AG08396 (cell line): ENCODE measurements at places on chromosomes 13 and 19.

GRCh38 chr19:344625-345319 lies at the start of gene MIER2:
TSS of gene MIER2 (minus strand) at chr19:344796. CDS start at chr19:344782, 14 bp downstream.
- DNase-seq: peak; percentile 99

GRCh38 chr19:18610556-18611326 lies 1.9 kb upstream of the TMEM59L start:
- no peak for DNase-seq

DNA sequence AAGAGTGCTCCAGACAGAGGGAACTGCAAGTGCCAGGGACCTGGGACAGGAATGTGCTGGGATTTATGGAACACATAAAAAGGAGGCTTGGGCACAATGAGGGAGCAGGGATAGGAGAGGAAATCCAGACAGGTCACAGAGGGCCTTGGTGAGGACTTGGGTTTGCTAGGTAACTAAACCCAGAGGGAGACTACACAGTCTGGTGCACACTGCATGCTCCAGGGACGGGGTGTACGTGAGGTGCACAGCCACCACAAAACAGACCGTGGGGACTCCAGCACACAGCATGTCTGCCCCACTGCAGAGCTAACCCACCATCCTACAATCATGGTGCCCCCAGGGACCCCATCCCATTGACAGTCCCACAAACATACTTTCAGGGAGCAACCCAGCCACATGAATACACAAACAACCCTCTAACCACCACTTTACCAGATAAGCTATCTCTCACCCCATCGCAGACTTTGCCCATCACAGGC lies 5.5 kb upstream of the ZFP36 start:
- no peak for DNase-seq

DNA sequence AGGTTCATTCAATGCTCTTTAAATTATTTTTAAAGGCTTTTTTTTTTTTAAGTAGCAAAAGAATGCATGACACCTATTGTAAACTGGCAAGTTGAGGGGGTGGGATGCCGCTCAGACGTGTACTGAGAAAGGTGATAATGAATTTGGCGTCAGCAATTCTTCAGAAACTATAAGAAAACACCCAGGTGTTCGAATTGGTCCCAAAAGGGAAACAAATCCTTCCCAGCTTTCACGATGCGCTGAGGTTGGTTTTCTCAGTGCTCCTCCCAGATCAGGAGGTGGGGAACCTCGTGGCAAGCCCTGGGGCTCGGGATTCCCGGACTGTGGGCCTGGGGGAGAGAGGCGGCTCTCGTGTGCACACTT lies 543 bp upstream of the FAM124A start:
- peak; percentile 26 for DNase-seq

DNA sequence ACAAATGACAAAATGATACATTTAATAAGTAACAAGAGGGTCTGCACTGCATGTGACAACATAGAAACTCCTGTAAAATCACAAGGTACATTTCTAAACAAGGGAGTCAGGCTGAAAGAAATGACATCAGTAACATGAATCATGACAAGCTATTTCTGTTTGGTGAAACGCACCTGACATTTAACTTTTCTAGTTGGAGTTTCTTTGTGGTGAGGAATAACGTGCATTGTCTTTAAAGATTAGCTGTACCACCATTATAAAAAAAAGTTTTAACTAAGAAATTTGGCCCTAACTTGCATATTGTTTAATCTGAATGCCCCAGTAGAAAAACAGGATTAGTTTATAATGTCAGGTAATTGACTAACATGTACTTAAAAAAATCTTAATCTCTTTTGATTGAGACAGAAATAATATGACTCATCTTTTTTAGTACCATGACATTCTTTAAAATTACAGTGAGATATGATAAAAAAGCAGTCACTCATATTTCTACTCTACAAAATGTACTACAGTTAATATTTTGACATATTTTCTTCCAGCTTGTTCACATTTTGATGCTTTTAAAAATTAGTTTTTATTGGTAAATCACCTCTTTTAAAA lies 418.2 kb downstream of the KLF12 start:
- no peak for DNase-seq

GRCh38 chr19:40717880-40718773 lies 1.2 kb downstream of the ITPKC start:
- DNase-seq: no peak

DNA sequence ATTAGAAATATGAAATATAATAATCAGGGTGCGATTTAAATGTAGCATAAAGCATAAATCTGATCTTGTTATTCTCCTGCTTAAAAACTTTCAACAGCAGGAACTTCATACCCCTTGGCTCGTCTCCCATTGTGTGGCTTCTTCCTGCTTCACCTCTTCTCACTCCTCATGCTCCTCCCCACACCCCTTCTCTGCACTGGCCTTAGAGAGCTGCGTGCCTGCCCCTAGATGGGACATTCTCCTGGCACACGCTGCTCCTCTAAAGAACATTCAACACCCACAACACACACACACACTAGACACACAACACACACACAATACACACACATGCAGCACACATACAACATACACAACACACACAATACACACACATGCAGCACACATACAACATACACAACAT lies 104.6 kb upstream of the RAP2A start:
- no peak for DNase-seq

DNA sequence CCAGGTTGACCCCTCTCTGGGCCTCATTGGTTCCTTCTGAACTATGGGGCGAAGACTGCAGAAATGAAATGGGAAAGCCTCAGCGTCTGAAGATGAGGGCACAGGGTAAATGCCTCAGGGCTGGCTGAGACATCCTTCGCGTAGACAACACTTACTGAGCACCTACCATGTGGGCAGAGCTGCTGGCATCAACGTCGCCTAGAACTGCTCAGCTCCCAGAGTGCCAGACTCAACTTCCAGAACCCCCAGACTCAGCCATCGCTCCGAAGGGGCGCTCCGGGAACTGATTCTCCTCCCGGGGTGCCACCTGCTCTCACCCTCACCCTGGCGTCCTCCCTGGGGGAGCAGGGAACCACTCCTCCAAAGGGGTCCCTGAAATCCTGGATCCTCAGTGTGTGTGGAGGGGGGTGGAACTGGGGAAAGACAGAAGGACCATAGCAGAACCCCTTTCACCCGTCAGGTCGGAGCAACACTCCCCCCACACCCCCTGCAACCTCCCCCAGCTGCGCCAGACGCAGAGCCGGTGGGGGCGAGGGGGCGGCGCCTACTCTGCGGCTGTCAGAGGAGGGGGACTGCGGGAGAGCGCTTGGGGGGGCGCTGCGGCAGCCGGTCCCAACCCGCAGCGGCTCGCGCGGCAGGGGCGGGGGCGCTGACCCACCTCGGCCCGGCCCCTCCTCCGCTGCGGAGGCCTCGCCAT lies 8.2 kb upstream of the NFIC start:
- no peak for DNase-seq

- no peak for DNase-seq
Measured at GRCh38 chr13:85512421-85512820, 286.8 kb downstream of the SLITRK6 start.

- DNase-seq: no peak
Measured at GRCh38 chr13:41603917-41604316, 146.6 kb downstream of the RGCC start.

GRCh38 chr13:28492569-28493367 lies 2.2 kb downstream of the FLT1 start:
- no peak for DNase-seq

DNA sequence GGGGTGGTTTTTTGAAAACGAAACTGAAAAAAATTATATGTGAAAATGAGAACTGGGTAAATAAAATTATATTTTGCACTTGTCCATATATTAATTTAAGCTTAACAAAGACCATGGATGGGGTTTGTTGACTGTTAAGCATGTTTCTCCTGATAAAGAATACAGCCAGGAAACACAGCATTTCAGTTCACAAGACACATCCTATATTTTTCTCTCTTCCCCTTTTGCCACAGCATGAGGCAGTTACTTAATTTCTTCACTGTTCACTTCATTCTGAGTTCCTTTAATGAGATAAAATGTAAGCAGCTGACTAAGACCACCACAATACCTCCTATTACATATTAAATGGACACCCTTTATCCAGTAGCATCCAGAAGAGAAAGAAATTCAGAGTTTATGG lies 64.0 kb downstream of the RXFP2 start:
- DNase-seq: no peak

DNA sequence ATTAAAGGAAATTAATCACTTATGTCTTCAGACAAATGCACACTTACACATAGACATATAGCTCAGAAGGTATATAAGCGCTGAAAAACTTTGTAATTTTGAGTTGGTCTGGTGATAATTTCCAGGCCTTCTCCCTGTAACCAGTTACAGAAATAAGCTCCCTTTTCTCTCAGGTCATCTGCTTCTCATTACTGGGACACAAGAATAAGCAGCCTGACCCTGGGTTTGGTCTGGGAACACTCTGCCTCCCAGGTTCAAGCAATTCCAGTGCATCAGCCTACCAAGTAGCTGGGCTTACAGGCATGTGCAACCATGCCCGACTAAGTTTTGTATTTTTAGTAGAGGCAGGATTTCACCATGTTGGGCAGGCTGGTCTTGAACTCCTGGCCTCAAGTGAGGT lies 274.5 kb downstream of the LMO7 start:
- no peak for DNase-seq

DNA sequence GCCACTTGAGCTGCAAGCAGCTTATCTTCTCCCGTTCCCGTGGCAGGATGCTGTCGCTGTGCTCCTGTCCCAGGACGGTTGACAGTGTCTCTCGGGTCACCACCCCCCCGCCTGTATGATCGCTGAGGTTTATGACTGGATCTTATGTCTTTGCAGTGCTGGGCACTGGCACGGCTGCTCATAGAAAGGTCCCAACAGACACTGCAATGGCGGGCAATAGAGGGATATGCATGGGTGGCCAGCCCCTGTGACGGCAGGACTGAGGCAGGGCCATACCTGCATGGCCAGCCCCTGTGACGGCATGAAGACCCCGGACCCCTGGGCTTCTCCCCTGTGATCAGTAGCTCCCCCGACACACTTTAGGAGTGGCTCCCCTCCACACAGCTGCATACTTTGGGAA lies 307.2 kb downstream of the TEX29 start:
- DNase-seq: no peak

DNA sequence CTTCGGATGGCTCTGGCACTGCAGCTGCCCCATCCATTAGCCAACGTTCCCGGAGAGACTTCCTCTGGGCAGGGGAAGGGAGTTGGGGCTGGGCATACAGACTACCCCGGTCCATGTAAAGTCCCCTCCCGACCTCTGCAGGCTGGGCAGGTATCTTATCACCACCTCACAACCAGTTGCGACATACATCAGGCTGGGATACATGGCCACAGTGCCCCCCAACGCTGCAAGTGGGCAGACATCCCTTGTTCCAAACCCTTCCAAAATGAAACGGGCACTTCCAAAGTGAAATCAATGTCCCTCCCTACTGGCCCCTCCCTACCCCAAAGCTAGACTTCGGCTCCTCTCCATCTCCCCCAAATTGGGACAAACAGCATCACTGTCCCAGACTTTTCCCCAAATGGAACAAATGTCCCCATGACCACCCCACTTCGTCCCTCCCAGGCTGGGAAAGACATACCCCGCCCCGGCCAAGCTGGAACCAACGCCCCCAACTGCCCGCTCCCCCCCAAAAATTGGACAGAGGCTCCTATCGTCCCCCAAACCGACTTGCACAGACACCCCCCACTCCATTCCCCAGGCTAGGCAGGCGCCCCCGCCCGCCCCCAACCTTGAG lies 5.0 kb downstream of the PALM3 start:
- peak; percentile 20 for DNase-seq

DNA sequence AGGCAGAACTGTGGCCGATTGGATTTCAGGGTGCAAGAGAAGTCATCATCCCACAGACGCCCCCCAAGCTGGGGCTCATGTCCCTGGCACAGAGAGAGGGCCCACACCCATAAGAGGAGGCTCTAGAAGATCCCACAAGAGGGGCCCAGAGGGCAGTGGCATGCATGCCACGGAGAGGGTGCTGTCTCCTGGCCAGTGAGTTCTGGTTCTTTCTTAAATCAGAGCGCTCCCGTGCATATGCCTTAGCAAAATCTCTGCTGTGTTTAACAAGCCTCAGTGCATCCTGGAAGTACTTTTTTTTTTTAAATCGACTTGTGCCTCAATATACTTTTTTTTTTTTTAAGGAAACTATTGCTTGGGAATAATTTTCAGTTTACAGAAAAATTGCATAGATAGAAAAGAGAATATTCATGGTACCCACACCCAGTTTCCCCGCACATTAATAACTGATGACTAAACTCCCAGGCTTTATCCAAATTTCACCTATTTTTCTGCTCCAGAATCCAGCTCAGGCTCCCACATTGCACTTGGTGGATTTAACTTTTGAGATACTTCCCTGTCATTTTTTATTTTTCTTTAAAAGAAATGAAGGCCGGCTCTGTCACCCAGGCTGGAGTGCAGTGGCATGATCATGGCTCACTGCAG lies 59.1 kb downstream of the PEX11G start:
- DNase-seq: no peak

DNA sequence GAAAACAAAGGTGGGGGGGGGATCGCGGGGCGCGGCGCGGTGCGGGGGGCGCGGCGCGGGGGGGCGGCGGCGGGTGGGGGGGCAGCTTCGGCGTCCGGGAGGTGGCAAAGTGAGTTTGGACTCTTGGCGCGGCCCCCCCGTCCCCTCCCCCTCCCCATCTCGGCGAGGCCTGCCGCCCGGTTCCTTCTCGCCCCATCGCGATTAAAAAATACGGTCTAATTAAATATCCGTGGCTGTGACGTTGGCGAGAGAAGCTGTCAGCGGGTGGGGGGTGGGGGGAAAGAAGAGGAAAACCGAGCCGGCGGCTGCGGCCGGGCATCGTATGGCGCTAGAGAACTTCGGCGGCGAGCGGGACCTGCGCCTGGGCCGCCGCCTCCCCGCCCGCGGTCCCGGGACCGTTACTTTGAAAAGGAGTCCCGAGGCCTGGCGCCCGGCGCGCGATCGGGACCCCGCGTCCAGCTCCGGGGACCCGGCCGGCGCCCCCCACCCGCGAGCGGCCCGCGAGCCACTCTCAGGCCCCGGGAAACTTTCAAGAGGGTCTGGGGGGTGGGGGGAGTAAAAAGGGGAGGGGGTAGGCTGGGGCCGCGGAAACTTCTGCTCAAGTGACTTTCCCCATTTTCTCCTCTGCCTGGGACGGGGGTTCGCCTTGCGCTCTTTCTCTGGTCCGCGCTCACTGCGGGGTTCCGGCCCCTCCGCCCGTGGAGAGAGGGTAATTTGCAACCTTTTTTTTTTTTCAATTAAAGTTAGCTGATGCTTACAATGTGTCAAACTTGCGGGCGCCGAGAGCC lies 146.3 kb upstream of the ZNF536 start:
- DNase-seq: peak; percentile 43

- no peak for DNase-seq
Measured at GRCh38 chr19:55400281-55401087, 7.1 kb downstream of the UBE2S start.

GRCh38 chr13:97364031-97364430 lies 69.9 kb upstream of the RAP2A start:
- DNase-seq: no peak
